GM23338 (cell line): ENCODE measurements at places on chromosomes 13 and 19. TPM values are rescaled to one million over a fixed set of nuclear protein-coding genes. Genes with fewer than 3 reads are reported as not detected.

Gene POLR2I
- polyA plus RNA-seq: 413 and 427 TPM in 2 replicates

Gene CATSPERD
- 0.56 TPM in 1 of 2 replicates, not detected in the other for polyA plus RNA-seq

Gene MCEMP1
- polyA plus RNA-seq: not detected in 2 replicates

Gene GPR4
- 0.06 and 0.59 TPM in 2 replicates for polyA plus RNA-seq

Gene S1PR5
- 4.6 and 4.8 TPM in 2 replicates for polyA plus RNA-seq

Gene MYCBP2
- polyA plus RNA-seq: 38.5 and 54.6 TPM in 2 replicates

Gene GPR12
- 0.12 and 0.13 TPM in 2 replicates for polyA plus RNA-seq

Gene SLC25A41
- 0.23 and 0.24 TPM in 2 replicates for polyA plus RNA-seq

Gene WIZ
- polyA plus RNA-seq: 8.9 and 10.3 TPM in 2 replicates

Gene MAG
- polyA plus RNA-seq: 0.61 and 0.85 TPM in 2 replicates
